ENCODE measurements at places on chromosomes 1 and 21. TPM values are rescaled to one million over a fixed set of nuclear protein-coding genes. Genes with fewer than 3 reads are reported as not detected.

The LYPD8 gene
- polyA plus RNA-seq = not detected

The GBP4 gene
- polyA plus RNA-seq = 54.5 TPM

The DCST2 gene
- not detected for polyA plus RNA-seq

The NFASC gene
- polyA plus RNA-seq = not detected

The FALEC gene
- polyA plus RNA-seq = 0.42 TPM

The REN gene
- not detected for polyA plus RNA-seq

The LCE2A gene
- polyA plus RNA-seq = not detected
